Mammary microvascular endothelial cell (primary cell): ENCODE measurements at places on chromosomes 6 and 20. TPM values are rescaled to one million over a fixed set of nuclear protein-coding genes. Genes with fewer than 3 reads are reported as not detected.

Gene LY6G6F
- not detected in 2 replicates for total RNA-seq

Gene HTR1B
- total RNA-seq, result 5.9 and 6.1 TPM in 2 replicates

Gene DSP
- 4.6 and 4.7 TPM in 2 replicates for total RNA-seq

Gene TMC2
- total RNA-seq, result not detected in 2 replicates

Gene MCCD1
- not detected in 2 replicates for total RNA-seq

Gene GPR6
- not detected in 2 replicates for total RNA-seq

Gene MACROD2
- 0.49 TPM in 1 of 2 replicates, not detected in the other for total RNA-seq

Gene SYNE1
- total RNA-seq, result 56.2 and 63.2 TPM in 2 replicates

Gene GLP1R
- total RNA-seq, result not detected in 2 replicates

Gene TAF11
- 32.0 and 34.0 TPM in 2 replicates for total RNA-seq

Gene AIF1
- total RNA-seq, result not detected in 2 replicates

Gene LPIN3
- total RNA-seq, result 2.9 and 3.7 TPM in 2 replicates

Gene CAPN11
- total RNA-seq, result 2.7 and 4.8 TPM in 2 replicates

Gene PXT1
- not detected in 2 replicates for total RNA-seq

Gene NKAIN2
- not detected in 2 replicates for total RNA-seq

Gene MEP1A
- total RNA-seq, result not detected in 2 replicates

Gene ADGB
- not detected in 2 replicates for total RNA-seq

Gene NINL
- 5.1 and 7.9 TPM in 2 replicates for total RNA-seq

Gene PLN
- total RNA-seq, result not detected in 2 replicates

Gene CTAGE9
- total RNA-seq, result not detected in 2 replicates

Gene UBE2C
- total RNA-seq, result 108 and 126 TPM in 2 replicates

Gene B4GALT5
- 27.4 and 27.9 TPM in 2 replicates for total RNA-seq

Gene FGD2
- not detected in 2 replicates for total RNA-seq

Gene RBM38
- 35.5 and 40.7 TPM in 2 replicates for total RNA-seq

Gene LGSN
- not detected in 2 replicates for total RNA-seq

Gene PLG
- total RNA-seq, result not detected in 2 replicates

Gene TREML1
- not detected in 2 replicates for total RNA-seq

Gene SRMS
- not detected in 2 replicates for total RNA-seq

Gene CRISP2
- total RNA-seq, result not detected in 2 replicates

Gene NKAPL
- 0.53 and 1.3 TPM in 2 replicates for total RNA-seq

Gene GABRR1
- not detected in 2 replicates for total RNA-seq

Gene CYB5R4
- total RNA-seq, result 12.5 and 14.0 TPM in 2 replicates

Gene CCR6
- not detected in 2 replicates for total RNA-seq

Gene SLC29A1
- 128 and 179 TPM in 2 replicates for total RNA-seq

Gene LY6G6D
- not detected in 2 replicates for total RNA-seq

Gene DDRGK1
- total RNA-seq, result 50.5 and 63.4 TPM in 2 replicates

Gene NCOA5
- 22.9 and 25.3 TPM in 2 replicates for total RNA-seq

Gene ARFGEF3
- 5.3 and 6.5 TPM in 2 replicates for total RNA-seq

Gene LCA5
- total RNA-seq, result 4.6 and 4.7 TPM in 2 replicates

Gene KCNK17
- total RNA-seq, result not detected in 2 replicates

Gene PET117
- 7.2 and 11.3 TPM in 2 replicates for total RNA-seq

Gene ADGRB3
- not detected in 2 replicates for total RNA-seq

Gene RIMS4
- not detected in 2 replicates for total RNA-seq

Gene CYP24A1
- not detected in 2 replicates for total RNA-seq

Gene COL9A3
- 0.79 TPM in 1 of 2 replicates, not detected in the other for total RNA-seq

Gene GGTLC1
- total RNA-seq, result not detected in 2 replicates
